ENCODE measurements at places on chromosomes 6 and 20.

GRCh38 chr20:29298759-29299613 is 1958.5 kb upstream of the DEFB115 start:
- no peak for DNase-seq

DNA sequence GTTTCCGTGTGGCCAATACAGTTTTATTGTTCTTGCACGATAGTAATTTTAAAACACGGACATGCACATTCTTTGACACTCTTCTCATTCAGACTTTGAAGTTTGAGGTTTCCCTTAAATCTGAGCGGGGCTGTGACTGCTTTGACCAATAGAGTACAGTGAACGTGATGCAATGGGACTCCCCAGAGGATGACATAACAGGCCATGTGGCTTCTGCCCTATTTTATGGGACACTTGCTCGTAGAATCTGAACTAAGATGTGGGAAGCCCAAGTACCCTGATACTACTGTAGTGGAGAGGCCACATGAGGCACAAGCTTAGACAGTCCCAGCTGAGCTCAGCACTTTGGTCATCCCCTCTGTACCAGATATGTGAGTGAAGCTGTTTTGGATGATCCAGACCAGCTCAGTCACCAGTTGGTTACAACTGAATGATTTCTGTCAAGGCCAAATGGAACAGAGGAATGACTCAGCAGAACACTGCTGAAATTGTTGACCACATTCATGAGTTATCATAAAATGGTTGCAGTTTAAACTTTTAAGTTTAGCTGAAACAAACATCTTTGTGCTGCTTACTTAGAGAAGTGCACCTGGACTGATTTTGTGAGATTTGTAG is 279.4 kb downstream of the RFPL4B start:
- DNase-seq, result peak; percentile 12

DNA sequence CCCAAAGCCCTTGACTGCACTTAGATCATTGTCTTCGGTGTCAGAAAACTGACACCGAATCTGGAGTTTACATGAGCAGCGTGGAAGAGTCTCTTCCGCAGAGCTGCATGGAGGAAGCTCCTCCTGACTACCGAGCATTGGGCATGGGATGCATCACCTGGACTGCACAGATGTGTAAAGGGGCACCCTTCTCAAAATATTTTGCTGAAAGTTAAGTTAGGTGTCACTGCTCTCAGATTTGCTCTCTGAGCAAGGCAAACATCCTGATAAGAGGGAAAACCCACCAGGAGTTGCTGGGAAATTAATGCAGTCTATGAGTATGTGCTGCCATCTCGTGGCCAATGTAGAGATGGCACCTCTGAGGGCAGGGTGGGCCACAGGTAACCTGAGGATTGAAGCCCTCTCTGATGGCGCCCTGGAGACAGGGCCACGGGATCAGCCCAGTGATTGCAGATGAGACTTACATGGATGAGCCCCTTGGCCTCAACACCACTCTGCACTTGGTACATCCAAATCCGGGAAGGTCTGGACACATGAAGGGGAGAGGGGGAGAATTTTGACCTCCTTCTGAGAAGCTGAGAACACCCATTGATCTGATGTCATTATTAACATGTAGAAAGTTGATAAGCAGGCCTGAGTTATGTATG is 129.9 kb downstream of the LPA start:
- peak; percentile 38 for DNase-seq

DNA sequence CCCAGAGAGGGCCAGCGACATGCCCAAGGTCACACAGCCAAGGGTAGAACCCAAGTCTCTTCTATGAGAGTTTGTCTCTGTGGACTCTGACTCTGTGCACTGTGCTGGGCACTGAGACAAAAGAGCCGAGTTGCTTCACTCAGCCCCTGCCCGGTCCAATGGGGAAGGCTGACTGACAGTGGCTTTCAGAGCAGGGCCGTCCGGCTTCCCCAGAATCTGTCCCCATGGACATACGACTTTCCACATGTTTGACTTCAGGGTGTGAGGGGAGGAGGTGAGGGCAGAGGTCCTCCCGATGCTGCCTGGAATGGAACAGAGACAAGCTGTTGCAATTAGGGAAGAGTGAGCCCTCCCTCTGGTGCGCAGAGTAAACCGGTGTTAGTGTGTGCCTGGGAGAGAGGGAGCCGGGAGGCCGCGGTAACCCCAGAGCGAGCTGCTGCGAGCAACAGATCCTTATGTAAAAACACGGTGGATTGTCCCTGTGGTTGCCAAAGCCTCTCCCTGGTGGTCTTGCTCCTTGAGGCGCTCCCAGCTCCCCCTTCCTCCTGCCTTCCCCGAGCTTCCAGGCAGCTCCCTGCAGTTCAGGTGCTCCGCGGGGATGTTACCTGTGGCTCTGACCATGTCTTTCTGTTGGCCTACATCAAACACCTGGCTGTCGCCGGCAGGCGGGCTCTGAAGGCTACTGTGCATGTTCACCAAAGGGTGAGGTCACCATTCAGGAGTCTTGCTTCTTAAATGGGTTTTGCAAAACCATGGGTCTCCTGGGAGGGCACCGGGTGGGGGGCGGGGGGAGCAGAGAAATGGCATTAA is 672 bp downstream of the SIRPA start:
- DNase-seq, result peak; percentile 35

GRCh38 chr20:24066076-24066700 is 77.6 kb upstream of the GGTLC1 start:
- no peak for DNase-seq

GRCh38 chr20:58268936-58269619 is 40.4 kb upstream of the RAB22A start:
- DNase-seq, result no peak

- DNase-seq, result no peak
Measured at GRCh38 chr20:301886-302848, 4.8 kb downstream of the ZCCHC3 start.

GRCh38 chr6:170162011-170162774 is 128.7 kb downstream of the DLL1 start:
- no peak for DNase-seq

DNA sequence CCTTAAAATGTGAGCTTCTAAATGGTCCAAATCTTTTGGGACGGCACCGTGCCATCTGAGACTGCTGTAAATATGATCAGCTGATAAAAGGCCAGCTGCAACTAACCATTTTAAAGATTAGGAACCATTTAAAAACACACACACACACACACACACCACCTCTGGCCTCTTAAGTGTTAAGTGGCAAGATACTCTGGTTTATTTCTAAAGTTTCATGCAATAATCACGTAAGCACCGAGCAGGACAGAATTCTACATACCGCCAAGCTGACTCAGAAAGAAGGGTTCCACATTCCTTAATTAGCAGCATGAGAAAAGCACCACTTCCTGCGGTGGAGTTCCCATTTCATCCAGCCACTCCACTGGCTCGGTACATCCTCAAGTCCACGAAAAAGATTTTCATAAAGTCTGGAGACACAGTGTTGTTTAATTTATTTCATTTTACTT is 17.8 kb upstream of the ZNF217 start:
- DNase-seq, result peak; percentile 90

- no peak for DNase-seq
Measured at GRCh38 chr6:133964052-133964451, 11.0 kb downstream of the TBPL1 start.

GRCh38 chr6:125117818-125118217 is 35.8 kb upstream of the TPD52L1 start:
- DNase-seq, result no peak

- peak; percentile 48 for DNase-seq
Measured at GRCh38 chr20:2751347-2751877, 49.0 kb downstream of the CPXM1 start.
